ENCODE measurements at places on chromosomes 4 and X.

DNA sequence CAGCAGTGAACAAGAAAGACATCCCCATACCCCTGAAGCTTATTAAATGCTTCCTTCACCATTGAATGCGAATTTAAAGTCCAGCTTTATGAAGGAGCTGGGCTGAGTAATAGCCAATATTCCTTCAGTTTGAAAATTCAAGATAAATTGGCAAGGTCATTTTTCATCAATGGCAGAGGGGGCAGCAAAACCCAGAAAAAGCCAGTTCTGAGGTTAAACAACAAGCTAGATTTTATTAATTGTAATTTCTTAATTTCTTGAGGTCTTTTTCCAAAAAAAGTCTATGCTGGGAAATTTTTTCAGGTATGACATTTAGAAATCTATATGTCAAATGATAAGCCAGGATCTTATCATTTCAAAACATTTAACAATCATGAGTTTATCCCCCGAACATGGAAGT is 808.9 kb downstream of the RPA4 start:
- DNase-seq: no peak

DNA sequence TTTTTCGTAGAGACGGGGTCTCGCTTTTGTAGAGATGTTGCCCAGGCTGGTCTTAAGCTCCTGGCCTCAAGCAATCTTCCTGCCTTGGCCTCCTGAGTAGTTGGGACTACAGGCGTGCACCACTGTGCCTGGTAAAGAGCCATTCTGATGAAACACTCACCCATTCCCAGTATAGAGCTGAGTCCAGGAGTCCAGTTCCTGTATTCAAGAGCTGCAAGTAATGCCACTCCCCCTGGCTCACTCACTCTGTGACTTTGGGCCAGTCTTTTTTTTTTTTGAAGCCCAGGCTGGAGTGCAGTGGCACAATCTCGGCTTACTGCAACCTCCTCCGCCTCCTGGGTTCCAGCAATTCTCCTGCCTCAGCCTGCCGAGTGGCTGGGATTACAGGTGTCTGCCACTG is 3.5 kb downstream of the CCDC22 start:
- no peak for DNase-seq

DNA sequence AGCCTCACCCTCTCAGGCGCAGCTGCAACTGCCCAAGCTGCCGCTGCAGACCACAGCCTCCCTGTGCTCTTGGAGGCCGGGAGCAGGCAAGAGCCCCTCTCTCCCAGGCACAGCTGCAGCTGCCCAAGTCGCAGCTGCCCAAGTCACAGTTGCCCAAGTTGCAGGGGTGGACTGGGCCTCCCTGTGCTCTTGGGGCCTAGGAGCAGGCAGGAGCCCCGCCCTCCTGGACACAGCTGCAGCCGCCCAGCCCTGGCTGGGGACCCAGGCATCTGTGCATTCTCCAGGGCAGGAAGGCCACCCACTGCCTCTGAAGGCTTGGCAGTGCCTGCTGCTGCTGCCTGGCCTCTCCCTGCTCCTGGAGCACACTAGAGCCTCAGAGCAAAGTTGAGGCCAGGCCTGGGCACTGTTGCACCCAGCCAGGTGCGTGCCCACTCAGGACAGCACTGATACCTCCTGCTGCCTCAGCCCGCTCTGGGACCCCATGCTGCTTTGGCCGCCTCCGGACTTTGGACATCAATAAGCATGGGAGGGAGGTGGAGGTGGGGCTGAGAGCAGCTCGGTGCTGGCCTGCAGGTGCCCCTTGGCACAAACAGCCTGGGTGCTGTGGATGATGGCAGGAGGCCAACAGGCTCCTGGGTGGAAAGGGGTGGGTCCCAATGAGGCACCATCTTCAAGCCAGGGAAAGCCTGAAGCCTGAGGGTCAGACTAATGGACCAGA is 247.5 kb downstream of the PDGFC start:
- DNase-seq: no peak

DNA sequence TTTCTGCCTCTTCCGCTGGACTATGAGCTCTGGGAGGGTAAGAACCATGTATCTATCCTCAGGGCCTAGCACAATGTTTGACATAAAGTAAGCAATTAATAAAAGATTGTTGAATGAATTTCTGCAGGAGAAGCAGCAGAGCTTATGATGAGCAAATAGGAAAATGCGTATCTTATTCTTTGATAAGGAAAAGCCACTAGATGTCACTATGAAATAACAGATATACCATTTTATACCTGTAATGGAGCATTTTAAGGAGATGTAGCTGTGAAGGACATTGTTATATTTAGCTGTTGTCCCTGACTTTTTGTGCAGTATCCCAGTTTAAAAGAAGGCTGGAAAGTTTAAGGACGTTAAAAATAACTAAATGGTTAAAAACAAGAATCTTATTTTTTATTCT is 147.2 kb upstream of the MBNL3 start:
- no peak for DNase-seq

GRCh38 chrX:37906357-37906756 is 59.0 kb upstream of the DYNLT3 start:
- DNase-seq: no peak

GRCh38 chr4:184267673-184268583 is 50.3 kb upstream of the ENPP6 start:
- peak; percentile 53 for DNase-seq

DNA sequence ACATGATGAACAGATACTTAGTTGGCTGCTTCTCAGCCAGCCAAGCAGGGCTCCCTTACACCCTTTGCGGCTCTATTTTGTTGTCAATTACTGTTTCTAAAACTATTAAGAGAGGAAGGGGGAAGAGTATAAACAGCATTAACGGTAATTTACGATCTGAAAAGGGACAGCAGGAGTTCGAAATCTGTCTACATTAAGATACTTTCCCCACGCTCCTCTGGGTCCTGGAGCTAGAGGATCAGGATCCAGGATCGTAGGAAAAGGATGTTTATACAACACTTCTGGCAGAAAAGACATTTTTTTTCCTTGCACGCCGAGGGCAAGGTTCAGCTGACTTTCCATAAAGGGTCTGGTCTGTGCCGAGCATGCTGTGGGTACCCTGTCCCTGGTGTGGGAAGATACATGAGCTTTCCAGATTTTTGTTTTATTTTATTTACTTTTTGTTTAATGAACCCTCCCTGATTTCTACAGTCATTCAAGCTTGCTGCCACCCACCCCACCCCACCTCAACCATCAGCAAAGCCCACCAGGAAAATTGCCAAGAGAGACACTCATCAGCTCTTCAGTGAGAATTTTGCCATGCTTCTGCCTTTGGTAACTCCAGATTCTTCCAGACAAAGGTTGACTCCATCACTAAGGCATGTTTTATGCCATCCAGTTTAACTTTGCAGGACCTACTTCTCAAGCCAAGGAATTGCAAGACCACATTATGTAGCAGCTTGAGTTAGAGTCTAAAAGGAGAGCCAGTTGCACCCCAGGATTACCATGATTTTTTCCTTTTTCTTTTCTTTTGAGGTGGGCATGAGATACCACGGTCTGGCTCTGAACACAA is 188.1 kb downstream of the QDPR start:
- DNase-seq: no peak

- no peak for DNase-seq
Measured at GRCh38 chrX:37717708-37718107, 32.1 kb downstream of the XK start.

GRCh38 chrX:96182366-96182765 is 502.3 kb upstream of the DIAPH2 start:
- no peak for DNase-seq

DNA sequence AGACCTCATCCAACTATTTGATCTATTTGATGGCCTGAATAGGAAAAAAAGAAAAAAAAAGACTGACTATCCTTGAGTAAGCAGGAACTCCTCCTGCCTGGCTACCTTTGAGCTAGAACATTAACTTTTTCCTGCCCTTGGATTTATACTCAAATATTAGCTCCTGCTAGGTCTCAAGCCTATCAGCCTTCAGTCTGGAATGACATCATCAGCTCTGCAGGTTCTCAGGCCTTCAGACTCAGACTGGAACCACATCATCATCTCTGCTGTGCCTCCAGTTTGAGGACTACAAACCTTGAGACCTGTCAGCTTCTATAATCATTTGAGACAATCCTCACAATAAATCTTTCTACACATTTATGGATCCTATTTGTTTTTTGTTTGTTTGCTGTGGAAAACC is 754.0 kb upstream of the SLIT2 start:
- DNase-seq: no peak

GRCh38 chrX:94492541-94492940 is 818.5 kb downstream of the FAM133A start:
- DNase-seq: no peak

DNA sequence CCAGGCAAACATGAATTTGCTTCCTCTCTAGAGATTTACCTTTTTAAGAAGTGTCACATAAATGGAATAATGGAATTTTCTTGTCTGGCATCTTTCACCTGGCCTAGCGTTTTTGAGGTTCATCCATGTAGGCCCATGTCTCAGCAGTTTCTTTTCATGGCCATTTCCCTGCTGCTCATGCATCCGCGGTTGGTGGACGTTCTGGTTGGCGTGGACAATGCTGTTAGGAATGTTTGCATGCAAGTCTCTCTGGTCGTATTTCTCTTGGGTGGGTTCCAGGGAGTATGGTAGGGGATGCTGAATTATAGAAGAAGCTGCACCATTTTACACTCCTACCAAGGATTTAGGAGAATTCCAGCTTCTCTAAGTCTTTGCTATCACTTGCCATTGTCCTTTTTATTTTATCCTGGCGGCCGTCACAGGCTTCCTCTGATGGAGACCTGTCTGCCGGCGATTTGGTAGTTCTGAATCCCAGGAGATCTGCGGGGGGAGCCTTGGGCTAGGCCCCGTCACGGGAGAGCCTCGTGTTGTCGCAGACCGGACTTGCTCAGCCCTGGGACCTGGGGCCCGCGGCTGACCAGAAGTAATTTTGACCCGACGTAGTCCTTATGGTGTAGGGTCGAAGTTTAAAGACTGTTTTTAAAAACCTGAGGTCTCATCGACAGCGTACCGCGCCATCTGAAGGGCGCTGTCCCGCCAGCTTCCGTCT is 56.9 kb upstream of the TADA2B start:
- no peak for DNase-seq

DNA sequence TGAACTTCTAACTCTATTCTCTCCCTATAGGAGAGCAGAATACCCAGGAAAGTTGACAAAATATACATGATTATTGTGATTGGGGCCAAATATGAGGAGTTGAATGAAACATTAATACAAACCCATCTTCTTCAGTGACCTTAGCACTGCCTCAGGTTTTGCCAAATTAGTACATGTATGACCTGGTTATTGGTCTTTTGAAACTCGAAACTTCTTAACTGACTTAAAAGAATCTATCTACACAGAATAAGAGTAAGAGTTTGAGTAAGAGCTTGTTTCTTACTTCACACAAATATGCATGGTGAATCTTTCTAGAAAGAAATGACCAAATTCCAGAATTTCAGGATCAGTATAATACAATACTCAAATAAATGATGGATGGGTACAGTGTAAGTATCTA is 213.0 kb upstream of the GK2 start:
- no peak for DNase-seq

DNA sequence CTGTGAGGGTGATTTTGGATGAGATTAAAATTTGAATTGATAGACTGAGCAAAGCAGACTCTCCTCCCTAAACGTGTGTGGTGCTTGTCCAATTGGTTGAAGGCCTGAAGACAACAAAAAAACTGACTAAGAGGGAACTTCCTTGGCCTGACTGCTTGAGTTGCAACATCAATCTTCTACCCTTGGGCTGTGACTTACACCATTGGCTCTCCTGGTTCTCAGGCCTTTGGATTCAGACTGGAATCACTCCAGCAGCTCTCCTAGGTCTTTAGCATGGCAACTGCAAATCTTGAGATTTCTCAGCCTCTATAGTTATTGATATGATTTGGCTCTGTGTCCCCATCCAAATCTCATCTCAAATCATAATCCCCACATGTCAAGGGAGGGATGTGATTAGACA is 49.7 kb upstream of the IGFBP7 start:
- DNase-seq: no peak

DNA sequence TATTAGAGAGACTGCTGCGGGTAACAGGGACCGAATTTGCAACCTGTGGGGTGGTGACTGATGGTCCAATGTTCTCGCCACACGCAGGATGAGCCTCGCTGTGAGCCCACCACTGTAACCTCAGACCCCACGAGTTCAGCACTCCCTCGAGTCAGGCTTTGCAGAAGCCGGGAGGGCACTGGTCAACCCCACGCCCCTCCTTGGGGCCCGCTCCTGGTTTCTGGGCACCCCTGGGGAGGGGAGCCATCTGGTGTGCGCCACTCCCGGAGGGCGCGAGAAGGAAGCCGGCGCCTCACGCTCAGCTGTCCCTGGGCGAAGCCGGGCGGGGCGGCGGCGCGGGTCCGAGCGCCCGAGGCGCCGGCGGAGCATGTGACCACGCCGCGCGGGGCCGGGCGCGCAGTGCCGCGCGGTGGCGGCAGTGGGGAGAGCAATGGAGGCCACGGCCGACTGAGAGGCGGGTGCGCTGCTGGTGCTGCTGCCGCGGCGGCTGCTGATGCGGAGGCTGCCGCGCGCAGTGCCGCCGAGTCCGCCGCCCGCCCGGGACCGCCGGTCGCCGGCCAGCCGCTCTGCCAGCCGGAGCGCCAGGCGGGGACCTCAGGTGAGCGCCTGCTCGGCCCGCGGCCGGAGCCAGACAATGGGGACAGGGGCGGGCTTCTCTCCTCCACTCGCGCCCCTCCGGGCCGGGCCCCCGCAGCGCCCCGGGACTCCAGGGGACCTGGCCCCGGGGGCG is 100.1 kb downstream of the CEP135 start:
- peak; percentile 10 for DNase-seq

DNA sequence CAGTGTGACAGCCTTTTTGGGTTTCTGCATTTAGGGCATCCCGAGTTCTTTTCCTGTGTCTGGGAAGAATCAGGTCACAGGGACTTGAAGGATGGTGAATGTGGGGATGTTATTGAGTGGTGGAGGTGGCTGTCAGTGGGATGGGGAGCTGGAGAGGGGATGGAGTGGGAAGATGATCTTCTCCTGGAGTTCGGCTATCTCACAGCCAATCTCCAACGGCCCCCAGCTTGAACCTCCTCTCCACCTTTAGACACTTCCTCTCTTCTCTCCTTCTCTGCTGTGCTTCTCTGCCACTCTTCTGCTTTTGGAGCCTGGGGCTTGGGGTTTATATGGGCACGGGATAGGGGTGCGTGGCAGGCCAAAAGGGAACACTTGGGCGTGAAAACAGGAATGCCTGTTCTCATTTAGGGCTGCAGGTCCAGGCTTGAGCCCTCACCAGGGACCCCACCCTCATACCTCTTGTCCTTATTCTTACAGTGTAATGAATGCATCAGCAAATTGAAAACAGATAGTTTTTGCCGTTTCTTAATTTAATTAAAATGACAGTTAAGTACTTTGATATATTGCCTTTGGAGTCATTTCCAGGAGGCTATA is 37.5 kb downstream of the USP9X start:
- DNase-seq: no peak

- DNase-seq: no peak
Measured at GRCh38 chr4:114281164-114281960, 301.9 kb upstream of the ARSJ start.

- no peak for DNase-seq
Measured at GRCh38 chr4:6908432-6909112, 1.1 kb upstream of the TBC1D14 start.

GRCh38 chr4:105182211-105182610 is 35.5 kb downstream of the TET2 start:
- DNase-seq: no peak
